ENCODE measurements at places on chromosomes 4 and X. TPM values are rescaled to one million over a fixed set of nuclear protein-coding genes. Genes with fewer than 3 reads are reported as not detected.

- no peak for DNase-seq
Observed at GRCh38 chrX:48754238-48754637, 7.3 kb upstream of the GLOD5 start.

- peak; percentile 98 for DNase-seq
Observed at GRCh38 chr4:40621592-40622512, 7.8 kb downstream of the RBM47 start.

Gene PTTG2
- not detected for total RNA-seq

Gene ATP2B3
- total RNA-seq: not detected
